ENCODE measurements at places on chromosomes 2 and 18. TPM values are rescaled to one million over a fixed set of nuclear protein-coding genes. Genes with fewer than 3 reads are reported as not detected.

- H3K4me1 ChIP-seq, result peaks cover 36% of the 10 kb centered on the region
- DNase-seq, result no peak
- peak overlapping the region; percentile 93 for H3K27ac ChIP-seq
- peaks cover 42% of the 10 kb centered on the region for H3K36me3 ChIP-seq
These were observed 2.1 kb downstream of the PDIA6 start for GRCh38 chr2:10810202-10811161.

DNA sequence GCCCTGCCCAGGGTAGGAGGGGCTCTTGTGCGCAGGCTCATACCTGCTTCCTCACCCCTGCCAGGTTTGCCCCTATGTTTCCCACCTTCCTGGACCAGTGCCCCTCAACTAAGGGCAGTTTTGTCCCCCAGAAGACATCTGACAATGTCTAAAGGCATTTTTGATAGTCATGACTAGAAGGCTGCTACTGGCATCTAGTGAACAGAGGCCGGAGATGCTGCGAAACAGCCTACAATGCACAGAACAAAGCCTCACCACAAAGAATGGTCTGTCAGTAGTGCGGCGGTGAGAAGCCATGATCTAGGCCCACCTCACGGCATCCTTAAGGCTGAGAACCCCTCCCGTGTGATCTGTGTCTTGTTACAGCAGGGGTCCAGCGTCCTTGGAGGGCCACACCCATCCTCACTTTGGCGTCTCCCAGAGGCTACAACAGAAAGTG is 96.0 kb downstream of the TMEM17 start:
- H3K4me3 ChIP-seq, result no peak overlapping the region
- H3K4me1 ChIP-seq, result peaks cover 12% of the 10 kb centered on the region
- no peaks in the 10 kb centered on the region for H3K36me3 ChIP-seq
- H3K27ac ChIP-seq, result no peak overlapping the region

GRCh38 chr2:219476652-219477151 is 22.0 kb upstream of the GMPPA start:
- peaks cover 2% of the 10 kb centered on the region for H3K27me3 ChIP-seq
- no peaks in the 10 kb centered on the region for H3K36me3 ChIP-seq
- peaks cover 2% of the 10 kb centered on the region for H3K4me1 ChIP-seq
- H3K27ac ChIP-seq, result no peak overlapping the region
- no peak for DNase-seq

DNA sequence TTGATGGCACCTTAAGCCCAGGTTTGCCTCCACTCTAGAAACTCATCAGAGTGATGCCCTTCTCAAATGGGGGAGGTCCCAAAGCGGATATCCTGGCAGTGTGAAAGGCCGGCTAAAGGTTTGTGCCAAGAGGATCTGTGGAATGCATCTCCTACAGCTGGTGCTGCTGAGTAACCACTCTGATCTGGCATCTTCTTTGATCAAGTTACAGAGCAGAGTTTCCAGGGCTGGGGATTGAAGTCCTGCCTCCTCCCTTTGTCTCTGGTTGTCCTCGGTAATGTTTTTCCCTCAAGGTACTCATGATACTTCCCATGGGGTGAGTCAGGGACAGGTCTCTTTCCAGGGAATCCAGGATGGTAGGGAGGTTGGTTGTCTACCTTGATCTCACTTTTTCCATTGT is 24.6 kb downstream of the PRKRA start:
- H3K27ac ChIP-seq, result no peak overlapping the region
- peaks cover 66% of the 10 kb centered on the region for H3K36me3 ChIP-seq
- H3K27me3 ChIP-seq, result no peaks in the 10 kb centered on the region
- DNase-seq, result no peak
- no peak overlapping the region for H3K4me3 ChIP-seq

- H3K27me3 ChIP-seq, result no peaks in the 10 kb centered on the region
- DNase-seq, result no peak
- H3K27ac ChIP-seq, result no peak overlapping the region
- no peak overlapping the region for H3K4me3 ChIP-seq
- no peaks in the 10 kb centered on the region for H3K36me3 ChIP-seq
These were observed 170.6 kb downstream of the SLC8A1 start for GRCh38 chr2:40281021-40281940.

DNA sequence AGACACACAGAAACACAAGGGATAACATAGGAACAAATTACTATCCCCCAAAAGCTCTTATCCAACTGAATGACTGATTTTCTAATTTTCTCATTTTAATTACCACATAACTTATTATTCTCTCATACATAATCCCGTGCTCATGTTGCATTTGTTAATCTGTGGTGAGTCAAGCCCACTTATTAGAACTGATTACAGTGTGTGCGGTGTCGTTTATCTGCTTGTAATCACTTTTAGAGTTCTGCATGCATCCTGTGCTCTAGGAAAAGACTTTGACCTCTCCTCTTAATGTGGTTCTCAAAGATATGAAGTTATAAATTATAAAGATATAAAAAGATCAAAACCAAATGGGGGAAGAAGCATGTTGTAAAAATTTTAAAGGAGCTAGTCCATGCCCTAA is 29.7 kb downstream of the CNDP1 start:
- no peaks in the 10 kb centered on the region for H3K4me1 ChIP-seq
- H3K27ac ChIP-seq, result no peak overlapping the region
- H3K36me3 ChIP-seq, result no peaks in the 10 kb centered on the region
- peaks cover 10% of the 10 kb centered on the region for H3K27me3 ChIP-seq
- no peak overlapping the region for H3K4me3 ChIP-seq

GRCh38 chr2:73444202-73444601 is 58.6 kb downstream of the ALMS1 start:
- H3K4me1 ChIP-seq, result no peaks in the 10 kb centered on the region
- DNase-seq, result no peak
- H3K27me3 ChIP-seq, result no peaks in the 10 kb centered on the region

- no peaks in the 10 kb centered on the region for H3K36me3 ChIP-seq
- H3K4me1 ChIP-seq, result no peaks in the 10 kb centered on the region
- H3K27me3 ChIP-seq, result peaks cover 1% of the 10 kb centered on the region
These were observed 35.5 kb downstream of the TGIF1 start for GRCh38 chr18:3485153-3486149.

DNA sequence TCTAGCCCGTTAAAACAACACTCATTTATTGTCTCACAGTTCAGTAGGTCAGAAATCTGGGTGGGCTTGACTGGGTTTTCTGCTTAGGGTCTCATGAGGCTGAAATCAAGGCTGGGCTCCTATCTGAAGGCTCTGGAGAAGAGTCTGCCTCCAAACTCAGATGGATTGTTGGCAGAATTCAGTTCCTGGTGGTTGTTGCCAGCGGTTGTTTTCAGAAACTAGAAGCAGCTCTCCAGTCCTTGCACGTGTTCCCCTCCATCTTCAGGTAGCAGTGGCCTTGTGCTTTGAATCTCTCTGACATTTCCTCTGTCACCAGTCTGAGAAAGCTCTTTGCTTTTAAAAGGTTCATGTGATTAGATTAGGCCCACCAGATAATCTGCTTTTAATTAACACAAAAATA is 20.1 kb upstream of the FN1 start:
- H3K36me3 ChIP-seq, result no peaks in the 10 kb centered on the region
- peaks cover 13% of the 10 kb centered on the region for H3K27me3 ChIP-seq
- no peak overlapping the region for H3K4me3 ChIP-seq
- H3K4me1 ChIP-seq, result no peaks in the 10 kb centered on the region
- no peak for DNase-seq

GRCh38 chr2:221726894-221727513 is 154.9 kb upstream of the EPHA4 start:
- H3K36me3 ChIP-seq, result no peaks in the 10 kb centered on the region
- no peak for DNase-seq
- H3K27ac ChIP-seq, result no peak overlapping the region
- H3K4me1 ChIP-seq, result no peaks in the 10 kb centered on the region
- no peaks in the 10 kb centered on the region for H3K27me3 ChIP-seq
- H3K4me3 ChIP-seq, result no peak overlapping the region

- H3K36me3 ChIP-seq, result no peaks in the 10 kb centered on the region
- H3K4me1 ChIP-seq, result no peaks in the 10 kb centered on the region
- H3K4me3 ChIP-seq, result no peak overlapping the region
- H3K27ac ChIP-seq, result no peak overlapping the region
These were observed 112.5 kb downstream of the SLC4A3 start for GRCh38 chr2:219739866-219740440.

GRCh38 chr2:160252278-160252887 is 52.3 kb upstream of the ITGB6 start:
- H3K27me3 ChIP-seq, result no peaks in the 10 kb centered on the region
- no peaks in the 10 kb centered on the region for H3K36me3 ChIP-seq
- H3K4me1 ChIP-seq, result no peaks in the 10 kb centered on the region
- no peak overlapping the region for H3K4me3 ChIP-seq
- no peak for DNase-seq

DNA sequence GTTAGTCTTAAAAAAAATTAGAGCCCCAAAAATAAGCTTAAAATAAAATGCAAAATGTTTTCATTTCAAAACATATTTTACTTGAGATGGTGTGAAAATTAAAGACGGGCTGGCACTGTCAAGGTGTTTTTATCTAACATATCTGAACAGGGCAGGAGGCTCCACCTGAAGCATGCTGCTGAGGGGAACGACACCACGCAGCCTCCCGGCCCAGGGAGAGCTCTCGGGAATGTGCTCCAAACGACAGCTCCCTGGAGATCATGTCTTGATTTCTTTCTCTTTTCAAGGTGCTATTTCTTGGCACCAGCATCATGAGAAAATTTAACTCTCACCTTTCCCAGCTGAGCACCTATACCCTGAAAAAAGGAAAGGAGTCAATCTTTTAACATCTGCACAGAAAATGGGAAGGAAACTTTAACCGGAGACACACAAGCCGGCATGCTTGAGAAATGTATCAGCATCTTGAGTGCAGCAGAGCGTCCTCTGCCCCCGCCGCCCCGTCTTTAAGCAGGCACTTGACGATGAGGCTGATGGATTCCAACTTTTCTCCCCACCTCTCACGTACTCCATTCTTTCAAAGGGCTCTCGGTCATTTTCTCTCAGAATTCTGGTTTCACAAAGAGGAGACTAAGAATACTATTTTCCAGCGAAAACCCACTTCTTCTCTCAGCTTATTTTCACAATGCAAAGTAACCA is 56.6 kb downstream of the EIPR1 start:
- H3K4me3 ChIP-seq, result no peak overlapping the region
- peaks cover 15% of the 10 kb centered on the region for H3K36me3 ChIP-seq
- peaks cover 5% of the 10 kb centered on the region for H3K4me1 ChIP-seq
- DNase-seq, result no peak

GRCh38 chr18:20988726-20989125 is 122.9 kb downstream of the ROCK1 start:
- no peaks in the 10 kb centered on the region for H3K4me1 ChIP-seq
- peaks cover 15% of the 10 kb centered on the region for H3K36me3 ChIP-seq
- no peaks in the 10 kb centered on the region for H3K27me3 ChIP-seq
- H3K27ac ChIP-seq, result no peak overlapping the region
- H3K4me3 ChIP-seq, result no peak overlapping the region

GRCh38 chr2:15800495-15801329 is 139.6 kb upstream of the MYCN start:
- peaks cover 2% of the 10 kb centered on the region for H3K27me3 ChIP-seq
- H3K27ac ChIP-seq, result no peak overlapping the region
- H3K36me3 ChIP-seq, result no peaks in the 10 kb centered on the region
- DNase-seq, result no peak
- H3K4me1 ChIP-seq, result no peaks in the 10 kb centered on the region

- no peaks in the 10 kb centered on the region for H3K36me3 ChIP-seq
- DNase-seq, result no peak
These were observed 7.1 kb downstream of the FBXO15 start for GRCh38 chr18:74140582-74140981.

- H3K27me3 ChIP-seq, result peaks cover 9% of the 10 kb centered on the region
- no peaks in the 10 kb centered on the region for H3K36me3 ChIP-seq
- DNase-seq, result no peak
These were observed 143.3 kb downstream of the FTCDNL1 start for GRCh38 chr2:199707593-199708185.

- no peak overlapping the region for H3K4me3 ChIP-seq
- H3K36me3 ChIP-seq, result no peaks in the 10 kb centered on the region
- H3K4me1 ChIP-seq, result peaks cover 5% of the 10 kb centered on the region
- H3K27me3 ChIP-seq, result peaks cover 3% of the 10 kb centered on the region
- H3K27ac ChIP-seq, result no peak overlapping the region
- no peak for DNase-seq
These were observed 4.2 kb upstream of the AP1S3 start for GRCh38 chr2:223841436-223842190.

DNA sequence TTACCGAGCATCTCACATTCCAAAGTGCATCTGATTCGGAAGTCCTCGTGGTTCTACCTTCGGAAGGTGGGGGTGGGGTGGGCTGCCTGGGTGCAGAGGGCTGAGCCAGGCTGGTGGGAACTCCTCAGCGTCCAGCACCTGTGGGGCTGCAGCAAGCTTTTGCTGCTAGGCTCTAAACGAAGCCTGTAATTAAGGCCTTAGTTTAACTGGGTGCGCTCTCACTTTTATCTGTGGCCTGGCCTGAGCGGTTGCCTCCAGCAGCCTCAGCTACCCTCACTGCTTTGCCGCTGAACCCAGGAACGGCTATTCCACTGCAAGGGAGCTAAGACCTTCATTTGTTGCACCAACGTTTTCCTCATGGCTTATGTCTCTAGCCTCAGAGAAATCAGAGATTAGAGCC is 48.4 kb downstream of the TMEM17 start:
- H3K36me3 ChIP-seq, result no peaks in the 10 kb centered on the region
- no peak for DNase-seq
- H3K4me1 ChIP-seq, result no peaks in the 10 kb centered on the region
- H3K4me3 ChIP-seq, result peak overlapping the region; percentile 32
- H3K27ac ChIP-seq, result no peak overlapping the region

DNA sequence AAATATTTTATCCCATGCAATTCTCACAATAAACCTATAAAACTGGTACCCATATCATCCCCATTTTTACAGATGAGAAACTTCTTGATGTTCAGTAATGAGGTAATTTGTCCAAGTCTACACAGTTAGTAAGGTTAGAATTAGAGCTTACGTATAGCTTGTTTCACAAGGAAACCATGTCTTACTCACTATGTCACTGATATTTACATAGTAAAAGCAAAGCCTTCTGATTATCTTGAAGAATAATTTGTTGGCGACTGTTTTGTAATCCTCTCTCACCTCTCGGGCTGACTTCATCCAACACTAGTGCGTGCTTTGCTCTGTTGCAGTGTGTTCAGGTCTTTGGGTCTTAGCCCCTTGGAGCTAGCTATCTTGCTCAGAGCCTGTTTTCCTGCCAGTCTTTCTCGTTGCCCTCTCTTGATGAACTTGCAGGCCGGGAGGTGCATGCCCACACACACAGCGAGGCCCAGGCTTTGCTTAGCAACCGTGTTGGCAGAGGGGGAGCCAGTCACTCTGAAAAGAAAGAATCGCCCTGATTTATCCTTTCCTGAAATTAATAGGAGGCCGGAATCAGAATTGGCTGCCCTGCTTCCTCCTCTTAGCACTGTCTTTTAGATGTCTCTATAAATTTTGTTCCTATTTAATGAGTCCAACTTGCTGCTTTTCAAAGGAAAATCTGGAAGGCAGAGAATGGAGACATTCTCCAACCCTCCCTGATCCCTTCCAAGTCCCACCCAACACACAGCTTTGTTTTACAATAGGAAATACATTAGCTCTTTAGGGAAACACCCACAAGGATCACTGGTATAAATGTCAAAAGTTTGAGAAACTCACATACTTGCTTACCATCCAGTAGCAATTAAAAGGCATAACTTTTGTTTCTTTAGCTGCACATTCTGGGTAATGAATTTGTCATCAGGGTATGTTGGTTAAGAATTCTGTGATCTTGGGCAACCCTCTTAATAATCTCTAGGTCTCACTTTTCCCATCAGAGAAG is 97.6 kb upstream of the SEC11C start:
- no peak for DNase-seq
- no peak overlapping the region for H3K4me3 ChIP-seq
- peaks cover 4% of the 10 kb centered on the region for H3K27me3 ChIP-seq
- peaks cover 15% of the 10 kb centered on the region for H3K4me1 ChIP-seq
- no peak overlapping the region for H3K27ac ChIP-seq

The SMYD1 gene
- total RNA-seq, result not detected

The APOB gene
- total RNA-seq, result not detected

The VWA3B gene
- not detected for total RNA-seq

The LYPD1 gene
- not detected for total RNA-seq

The SDC1 gene
- 0.14 TPM for total RNA-seq

The EVX2 gene
- total RNA-seq, result not detected

The CLEC4F gene
- not detected for total RNA-seq

The RGPD4 gene
- 0.07 TPM for total RNA-seq

The ESPNL gene
- 0.27 TPM for total RNA-seq

The SERPINB10 gene
- not detected for total RNA-seq

Data from activated CD8-positive, alpha-beta T cell treated with anti-CD3 and anti-CD28 coated beads for 36 hours (primary cell).